ENCODE measurements at places on chromosomes 16 and 17.

GRCh38 chr17:43627653-43628052 lies 34.1 kb downstream of the MEOX1 start:
- no peak for DNase-seq

DNA sequence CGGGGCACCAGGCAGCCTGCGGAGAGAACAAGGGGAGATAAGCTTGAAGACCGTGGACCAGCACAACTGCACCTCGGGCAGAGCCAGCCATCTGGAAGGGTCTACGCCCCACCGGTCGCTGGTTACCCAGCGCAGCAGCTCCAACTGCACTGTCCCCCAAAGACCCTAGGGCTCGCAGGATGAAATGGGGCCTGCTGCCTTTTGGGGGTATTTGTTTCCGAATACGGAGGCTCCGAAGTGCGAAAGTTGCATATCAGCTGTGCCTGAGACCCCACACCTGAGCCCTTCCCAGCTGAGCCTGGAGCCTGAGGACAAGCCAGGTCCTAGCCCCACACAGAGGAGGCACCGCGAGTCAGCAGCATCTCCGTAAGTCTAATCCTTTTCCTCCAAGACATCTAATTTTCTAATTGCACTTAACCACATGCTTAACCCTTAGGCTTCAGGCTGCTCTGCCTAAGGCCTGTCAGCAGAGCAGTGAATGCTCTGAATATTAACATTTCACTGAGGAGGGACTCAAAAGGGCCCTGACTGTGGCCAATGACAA lies 4.0 kb downstream of the KIFC3 start:
- DNase-seq = no peak

- peak; percentile 54 for DNase-seq
Observed at GRCh38 chr17:34171245-34171818, 83.8 kb upstream of the CCL2 start.

- DNase-seq = no peak
Observed at GRCh38 chr16:67245186-67245585, 2.1 kb downstream of the FHOD1 start.

- DNase-seq = no peak
Observed at GRCh38 chr17:19724501-19725420, 8.4 kb upstream of the SLC47A2 start.

DNA sequence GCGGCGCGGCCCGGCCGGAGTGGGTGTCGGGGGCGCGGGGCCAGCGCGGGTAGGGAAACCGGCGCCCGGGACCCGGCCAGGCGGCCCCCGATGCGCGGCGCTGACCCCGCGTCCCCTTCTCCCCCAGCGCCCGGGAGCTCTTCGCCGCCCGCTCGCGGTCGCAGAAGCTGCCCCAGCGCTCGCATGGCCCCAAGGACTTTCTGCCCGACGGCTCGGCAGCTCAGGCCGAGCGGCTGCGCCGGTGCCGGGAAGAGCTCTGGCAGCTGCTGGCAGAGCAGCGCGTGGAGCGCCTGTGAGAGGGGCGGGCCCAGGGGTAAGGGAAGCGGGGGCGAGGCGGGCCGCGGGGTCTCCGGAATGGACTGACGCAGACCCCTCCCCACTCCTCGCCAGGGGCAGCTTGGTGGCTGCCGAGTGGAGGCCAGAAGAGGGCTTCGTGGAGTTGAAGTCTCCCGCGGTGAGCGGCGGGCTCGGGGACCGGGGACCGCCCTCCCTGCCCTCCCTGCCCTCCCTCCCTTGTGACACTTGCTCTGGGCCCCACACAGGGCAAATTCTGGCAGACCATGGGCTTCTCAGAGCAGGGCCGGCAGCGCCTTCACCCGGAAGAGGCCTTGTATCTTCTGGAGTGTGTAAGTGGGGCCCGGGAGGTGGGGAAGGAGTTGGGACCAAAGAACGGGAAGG lies 430 bp downstream of the TSEN54 start:
- peak; percentile 21 for DNase-seq

- DNase-seq = no peak
Observed at GRCh38 chr16:497258-497657, 30.3 kb upstream of the CAPN15 start.

GRCh38 chr17:7712111-7712771 lies 5.3 kb upstream of the DNAH2 start:
- no peak for DNase-seq

- no peak for DNase-seq
Observed at GRCh38 chr16:82150549-82150948, 19.5 kb downstream of the MPHOSPH6 start.

DNA sequence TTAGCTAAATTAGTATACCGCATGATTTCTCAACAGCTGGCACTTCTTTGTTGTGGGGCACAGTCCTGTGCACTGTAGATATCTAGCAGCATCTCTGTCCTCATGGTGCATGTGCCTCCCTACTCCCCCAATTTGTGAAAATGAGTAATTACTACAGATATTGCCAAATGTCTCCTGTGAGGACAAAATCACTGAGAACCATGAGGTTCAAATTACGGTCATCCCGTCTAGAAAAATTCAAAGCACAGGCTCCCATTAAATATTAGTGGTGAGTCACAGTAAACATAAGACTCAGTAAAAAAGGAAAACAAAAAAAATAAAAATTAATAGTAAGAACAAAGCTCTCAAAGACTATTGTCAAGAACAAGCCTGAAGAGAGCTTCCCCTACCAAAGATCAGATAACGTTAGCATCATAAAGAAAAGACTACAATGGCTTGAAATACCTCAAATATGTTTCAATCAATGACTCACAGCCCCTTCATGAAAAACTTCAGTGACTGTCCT lies 57.8 kb downstream of the STH start:
- DNase-seq = peak; percentile 83

DNA sequence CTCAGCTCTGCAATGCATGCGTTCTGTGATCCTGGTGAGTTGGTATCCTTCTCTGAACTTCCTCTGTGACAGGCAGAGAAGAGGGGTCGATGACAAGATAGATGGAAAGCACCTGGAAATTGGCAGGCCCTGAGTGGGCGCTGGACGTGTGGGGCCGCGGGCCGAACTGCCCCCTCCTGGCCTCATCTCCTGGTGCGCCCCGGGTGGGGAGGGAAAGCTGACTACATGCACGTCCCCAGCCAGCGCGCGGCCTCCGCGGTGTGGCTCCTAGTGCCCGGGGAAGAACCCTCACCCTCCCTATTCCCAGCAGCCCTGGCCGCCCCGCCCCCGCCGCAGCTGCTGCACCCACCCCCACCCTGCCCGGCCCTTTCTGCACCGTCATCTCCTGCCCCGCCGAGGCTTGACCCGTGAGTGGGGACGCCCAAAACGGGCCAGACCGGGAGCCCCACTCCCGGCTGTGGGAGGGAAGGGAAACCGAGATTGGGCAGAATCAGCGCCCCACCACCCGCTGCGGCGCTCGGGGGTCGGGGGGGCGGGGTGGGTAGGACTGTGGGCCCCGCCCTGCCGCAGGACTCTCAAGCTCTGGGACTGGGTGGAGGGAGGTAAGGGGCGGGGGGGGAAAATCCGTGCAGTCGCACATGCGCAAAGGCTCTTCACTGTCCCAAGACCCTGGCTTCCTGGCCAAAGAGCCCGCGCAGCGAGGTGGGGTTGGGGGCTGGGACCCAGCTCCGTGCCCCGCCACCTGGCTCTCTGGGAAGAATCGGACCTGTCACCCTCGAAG lies at the start of gene NOL3:
Gene NOL3, plus strand, starts transcription at position 371 of the 781 bp plus-strand sequence.
- peak; percentile 80 for DNase-seq

DNA sequence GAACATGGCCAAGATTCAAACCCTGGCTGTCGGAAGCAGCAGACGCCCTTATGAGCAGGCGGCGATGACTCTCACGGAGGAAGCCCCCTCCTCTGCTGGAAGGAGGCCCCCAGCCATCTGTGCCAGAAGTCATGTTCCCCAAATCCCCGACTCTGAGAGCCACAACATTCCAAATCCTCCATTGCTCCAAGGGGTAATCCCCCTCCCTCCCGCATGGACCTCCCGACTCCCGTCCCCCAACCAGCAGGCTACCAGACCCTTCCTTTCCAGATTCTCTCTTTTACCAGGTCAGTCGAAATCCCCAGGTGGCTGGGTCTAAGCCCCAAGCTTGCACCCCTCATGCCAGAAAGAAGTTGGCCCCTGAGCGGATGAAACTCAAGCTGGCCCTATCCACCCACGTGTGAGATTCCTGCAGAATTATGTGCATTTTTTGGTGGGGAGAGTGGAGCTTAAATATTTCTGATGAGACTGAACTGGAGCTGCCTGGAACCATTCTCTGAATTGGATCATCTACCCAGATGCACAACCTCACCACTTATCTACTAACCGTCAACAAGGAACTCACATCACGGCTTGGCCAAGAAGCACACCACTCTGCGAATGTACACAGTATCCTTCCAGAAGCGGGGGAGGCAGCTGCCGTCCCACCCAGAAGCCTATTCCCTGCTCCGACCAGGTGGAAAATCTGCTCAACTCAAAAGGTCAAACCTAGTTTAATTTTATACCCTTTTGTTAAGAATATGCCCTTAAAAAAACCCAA lies 283.5 kb downstream of the C16orf95 start:
- no peak for DNase-seq

GRCh38 chr16:11250091-11250785 lies 5.8 kb downstream of the SOCS1 start:
- DNase-seq = peak; percentile 19

- no peak for DNase-seq
Observed at GRCh38 chr16:89969741-89970410, 21.3 kb downstream of the DEF8 start.

- DNase-seq = no peak
Observed at GRCh38 chr16:79181419-79181818, 419.1 kb downstream of the MAF start.

GRCh38 chr17:57517273-57517631 lies 227.8 kb downstream of the CCDC182 start:
- DNase-seq = no peak

GRCh38 chr16:88415713-88416323 lies 33.1 kb downstream of the ZNF469 start:
- DNase-seq = no peak

DNA sequence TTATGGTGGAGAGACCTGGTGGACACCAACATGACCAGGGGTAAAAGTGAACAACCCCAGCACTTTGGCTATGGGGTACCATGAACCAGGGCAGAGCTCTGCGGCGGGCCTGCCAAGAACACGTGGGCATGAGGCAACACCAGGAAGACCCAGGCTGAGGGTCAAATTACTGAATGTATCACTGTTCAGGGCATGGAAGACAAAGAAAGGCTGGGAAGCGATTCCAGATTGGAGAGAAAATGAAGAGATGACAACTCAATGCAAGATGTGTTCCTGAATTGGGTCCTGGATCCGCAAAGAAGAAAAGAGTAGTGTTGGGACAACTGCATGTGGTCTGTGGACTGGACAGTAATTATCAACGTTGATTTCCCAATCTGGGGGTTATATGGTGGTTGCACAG lies 19.8 kb downstream of the SPHK1 start:
- no peak for DNase-seq

- DNase-seq = no peak
Observed at GRCh38 chr17:35056013-35056412, 7.5 kb downstream of the RFFL start.

DNA sequence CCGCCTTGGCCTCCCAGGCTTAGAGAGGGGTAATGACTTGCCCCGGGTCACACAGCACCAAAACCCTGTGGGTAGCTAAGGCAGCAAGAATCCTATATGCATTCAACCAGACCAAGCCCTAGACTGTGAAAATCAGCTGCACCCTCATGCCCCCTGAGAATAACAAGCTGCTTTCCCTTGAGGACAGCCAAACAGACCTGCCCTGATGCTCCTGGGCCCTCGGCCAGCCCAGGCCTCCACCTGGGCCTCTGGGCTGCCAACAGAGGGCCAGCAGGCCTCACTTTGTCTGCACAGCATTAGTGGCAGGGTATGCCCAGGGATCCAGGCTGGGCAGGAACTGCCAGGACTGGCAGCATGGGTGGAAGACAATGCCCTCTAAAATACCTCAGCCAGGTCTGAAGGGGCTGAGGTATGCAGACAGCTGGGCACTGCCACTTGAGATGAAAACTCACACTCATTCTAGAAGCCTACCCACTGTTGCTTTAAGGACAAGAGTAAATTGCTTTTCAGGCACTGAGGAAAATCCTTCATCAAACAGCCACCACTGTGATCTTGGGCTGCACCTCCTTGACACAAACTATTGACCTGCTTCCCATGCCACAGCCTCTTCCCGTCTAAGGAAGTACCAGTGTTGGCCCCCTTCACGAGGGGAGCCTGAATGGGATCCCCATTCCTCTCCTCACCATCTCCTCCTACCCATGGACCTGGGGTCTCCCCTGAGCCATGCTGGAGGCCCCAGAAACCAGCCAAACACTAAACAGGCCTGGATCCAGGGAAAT lies 8.8 kb downstream of the ST3GAL2 start:
- no peak for DNase-seq

- DNase-seq = no peak
Observed at GRCh38 chr17:3656755-3657587, 11.4 kb downstream of the TAX1BP3 start.

Data from PC-3 (cell line).